ENCODE measurements at places on chromosomes 11 and 22.
A peak's percentile ranks its signal among the peaks of the same experiment; 100 is the strongest.

- peak; percentile 24 for DNase-seq
These were observed 8.2 kb downstream of the UPB1 start for GRCh38 chr22:24503137-24503842.

DNA sequence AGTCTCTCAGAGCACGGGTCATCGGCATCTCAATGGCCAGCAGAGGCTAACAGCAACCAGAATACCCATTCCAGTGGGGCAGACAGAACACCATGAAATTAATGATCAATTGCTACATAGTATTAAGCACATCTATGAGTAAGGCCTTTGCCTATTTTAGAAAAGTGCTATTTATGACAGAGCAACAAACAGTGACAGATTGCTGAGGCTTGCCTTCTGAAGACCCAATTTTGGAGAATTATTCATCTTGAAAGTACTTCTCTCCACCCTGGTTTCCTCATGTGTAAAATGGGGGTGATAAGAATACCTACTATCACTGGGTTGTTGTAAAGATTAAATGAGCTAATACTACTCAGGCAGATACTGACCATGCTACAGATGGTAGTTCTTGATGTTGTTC is 232.7 kb downstream of the TENM4 start:
- no peak for DNase-seq

DNA sequence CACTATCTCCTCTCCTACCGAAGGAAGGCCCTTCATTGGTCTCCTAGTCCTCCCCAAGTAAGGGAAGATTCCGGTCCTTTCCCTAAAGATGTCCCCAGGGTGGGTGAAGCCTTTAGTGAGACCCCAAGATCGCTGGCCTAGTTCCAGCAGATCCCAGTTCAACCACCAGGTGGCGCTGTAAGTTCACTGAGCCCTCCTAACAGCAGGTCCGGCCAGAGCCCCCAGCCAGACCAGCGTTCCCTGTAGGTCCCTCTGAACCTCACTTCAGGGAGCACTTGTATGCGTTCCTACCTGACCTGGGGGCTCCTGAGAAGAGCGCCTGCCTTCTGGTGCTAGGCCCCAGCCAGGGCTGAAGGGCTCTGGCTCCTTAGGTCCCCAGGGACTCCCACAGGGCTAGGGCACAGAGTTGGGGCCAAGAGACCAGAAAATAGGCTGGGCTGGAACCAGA is 38.1 kb downstream of the LMO1 start:
- peak; percentile 31 for DNase-seq

GRCh38 chr11:86396396-86396795 is 21.7 kb downstream of the CCDC81 start:
- no peak for DNase-seq

DNA sequence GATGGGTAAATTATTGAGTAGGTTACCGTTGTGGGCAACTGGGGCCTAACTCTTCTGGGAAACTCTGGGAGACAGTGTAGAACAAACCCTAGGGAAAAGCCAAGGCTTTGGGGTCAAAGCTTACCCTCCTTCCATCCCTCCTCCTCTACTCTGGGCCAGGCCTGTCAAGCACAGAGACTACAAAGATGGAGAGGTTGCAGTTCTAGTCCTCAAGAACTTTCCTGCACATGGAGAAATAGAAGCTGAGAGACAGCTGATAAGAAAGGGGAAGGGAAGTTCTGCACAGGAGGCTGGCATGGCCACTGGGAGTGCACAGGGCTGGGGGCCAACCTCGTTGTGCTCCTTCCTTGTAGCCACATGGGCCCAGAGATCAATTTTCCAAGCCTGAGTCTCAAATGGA is 67.2 kb upstream of the ALX4 start:
- no peak for DNase-seq

- no peak for DNase-seq
These were observed 1.1 kb downstream of the TM7SF2 start for GRCh38 chr11:65112546-65113360.

GRCh38 chr11:111388420-111388819 is 9.3 kb upstream of the POU2AF1 start:
- DNase-seq: no peak

- DNase-seq: no peak
These were observed 784.9 kb upstream of the LRRC4C start for GRCh38 chr11:42244376-42244775.

Measured in fibroblast of the conjunctiva (primary cell).